SJSA1 (cell line): ENCODE measurements at places on chromosomes 12 and 14. TPM values are rescaled to one million over a fixed set of nuclear protein-coding genes. Genes with fewer than 3 reads are reported as not detected.

The RASSF9 gene
- not detected in 2 replicates for total RNA-seq

The CMA1 gene
- total RNA-seq = not detected in 2 replicates

- no peak overlapping the region for H3K4me3 ChIP-seq
- H3K36me3 ChIP-seq = no peaks in the 10 kb centered on the region
- H3K27ac ChIP-seq = no peak overlapping the region
- no peak for DNase-seq
- no peaks in the 10 kb centered on the region for H3K27me3 ChIP-seq
Observed at GRCh38 chr12:94930216-94930654, 73.3 kb downstream of the NDUFA12 start.

DNA sequence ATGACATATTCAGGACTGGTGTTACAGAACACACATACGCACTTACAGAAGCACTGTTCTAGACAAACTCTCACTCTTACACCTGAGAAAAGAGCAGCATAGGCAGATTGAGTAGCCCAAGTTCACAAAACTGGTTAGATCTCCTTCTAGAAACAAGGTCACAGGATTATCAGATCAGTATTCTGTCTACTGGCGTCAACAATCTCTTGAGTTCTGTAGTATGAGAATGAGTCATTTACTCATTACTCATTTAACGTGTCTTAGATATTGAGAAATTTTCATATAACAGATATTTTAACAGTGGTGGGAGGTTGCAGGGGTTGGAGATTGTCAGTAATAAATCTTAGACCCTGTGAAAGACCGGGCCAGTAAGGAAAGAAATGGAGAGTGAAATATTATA, 2.8 kb upstream of the TSPAN8 start:
- DNase-seq = no peak
- H3K36me3 ChIP-seq = no peaks in the 10 kb centered on the region
- H3K27me3 ChIP-seq = no peaks in the 10 kb centered on the region; the same call in 1 of the 2 replicates
- no peak overlapping the region for H3K4me3 ChIP-seq
- no peak overlapping the region for H3K27ac ChIP-seq

GRCh38 chr12:49253033-49253623, 11.8 kb upstream of the TUBA1C start:
- no peak overlapping the region for H3K27ac ChIP-seq
- DNase-seq = no peak
- no peaks in the 10 kb centered on the region for H3K4me1 ChIP-seq
- no peaks in the 10 kb centered on the region for H3K27me3 ChIP-seq
- no peak overlapping the region for H3K4me3 ChIP-seq

DNA sequence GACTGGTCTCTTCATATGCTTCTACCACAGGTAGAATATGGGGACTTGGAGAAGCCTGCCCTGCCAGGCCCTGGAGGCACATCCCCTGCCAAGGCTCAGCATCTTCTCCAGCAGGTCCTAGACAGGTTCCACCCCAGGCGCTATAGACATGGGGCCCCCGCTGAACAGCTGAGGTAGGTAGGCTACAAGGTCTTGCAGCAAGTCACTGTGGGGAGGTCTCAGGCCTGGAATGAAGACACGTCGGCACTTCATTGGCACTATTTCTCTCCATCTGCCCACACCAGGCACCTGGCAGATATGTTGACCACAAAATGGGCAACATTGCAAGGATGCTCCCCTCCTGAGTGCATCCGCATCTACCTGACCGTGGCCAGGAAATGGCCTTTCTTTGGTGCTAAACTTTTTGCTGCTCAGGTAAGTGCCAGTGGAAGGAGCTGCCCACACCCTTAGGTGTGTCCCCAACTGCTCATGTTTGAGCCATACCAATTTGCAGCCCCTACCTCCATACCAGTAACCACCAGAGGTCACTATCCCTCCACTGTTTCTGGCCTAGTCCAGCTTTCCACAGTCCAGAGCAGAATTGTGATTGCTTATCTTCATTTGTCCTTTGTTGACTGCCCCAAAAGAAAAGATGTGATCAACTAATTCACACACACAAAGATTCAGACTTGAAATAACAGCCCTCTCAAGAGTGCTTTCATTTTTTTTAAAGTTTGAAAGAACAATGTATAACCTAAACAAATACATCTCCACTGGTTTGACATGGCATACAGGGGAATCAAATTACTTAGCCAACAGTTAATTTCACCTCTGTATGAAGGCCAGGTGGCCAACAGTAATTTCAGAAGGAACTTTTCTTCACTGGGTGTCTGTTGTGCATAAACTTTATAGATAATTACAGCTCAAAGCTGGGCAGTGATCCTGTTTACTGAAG, 16.1 kb downstream of the PIGH start:
- no peaks in the 10 kb centered on the region for H3K27me3 ChIP-seq
- H3K27ac ChIP-seq = no peak overlapping the region
- H3K4me3 ChIP-seq = no peak overlapping the region
- no peaks in the 10 kb centered on the region; the same call in none of the 2 replicates for H3K36me3 ChIP-seq
- H3K4me1 ChIP-seq = no peaks in the 10 kb centered on the region
